ENCODE measurements at places on chromosomes 4 and X.

- DNase-seq, result no peak
Measured at GRCh38 chrX:68634649-68635227, 12.7 kb upstream of the STARD8 start.

DNA sequence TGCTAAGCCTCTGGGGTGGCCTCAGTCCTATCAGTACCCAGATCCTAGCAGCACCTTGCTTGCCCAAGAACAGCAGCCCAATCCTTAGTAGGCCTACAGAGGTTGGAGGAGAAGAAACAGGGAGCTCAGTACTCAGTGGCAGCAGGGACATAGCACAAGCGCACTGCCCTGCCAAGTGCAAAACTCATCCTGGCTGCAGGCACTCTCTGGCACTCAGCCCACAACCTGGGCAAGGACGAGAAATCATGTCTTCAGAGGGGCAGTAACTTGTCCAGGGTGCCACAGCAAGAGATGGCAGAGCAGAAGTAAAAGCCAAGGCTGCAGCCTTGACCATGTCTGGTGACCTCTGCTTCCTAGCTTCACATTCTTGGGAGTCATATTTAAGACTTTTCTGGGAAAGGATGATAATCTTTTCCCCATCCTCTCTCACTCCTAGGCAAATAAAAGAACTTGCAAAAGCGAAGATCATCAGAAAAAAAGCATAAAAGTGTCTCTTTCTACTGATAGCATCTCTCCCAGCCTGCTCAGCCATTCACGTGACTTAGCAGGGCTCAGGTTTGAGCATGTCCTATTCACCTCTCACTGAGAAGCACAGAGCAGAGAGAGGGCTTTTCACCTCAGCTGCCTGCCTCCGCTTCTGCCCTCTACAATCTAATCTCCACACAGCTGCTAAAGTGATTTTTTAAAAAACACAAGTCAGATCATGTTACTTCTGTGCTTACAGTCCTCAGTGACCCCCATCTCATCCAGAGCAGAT lies 37.2 kb upstream of the MAGEA4 start:
- DNase-seq, result no peak

GRCh38 chr4:55175779-55176231 lies 50.4 kb upstream of the KDR start:
- DNase-seq, result no peak

- DNase-seq, result peak; percentile 50
Measured at GRCh38 chr4:86961605-86962295, 26.9 kb downstream of the AFF1 start.

DNA sequence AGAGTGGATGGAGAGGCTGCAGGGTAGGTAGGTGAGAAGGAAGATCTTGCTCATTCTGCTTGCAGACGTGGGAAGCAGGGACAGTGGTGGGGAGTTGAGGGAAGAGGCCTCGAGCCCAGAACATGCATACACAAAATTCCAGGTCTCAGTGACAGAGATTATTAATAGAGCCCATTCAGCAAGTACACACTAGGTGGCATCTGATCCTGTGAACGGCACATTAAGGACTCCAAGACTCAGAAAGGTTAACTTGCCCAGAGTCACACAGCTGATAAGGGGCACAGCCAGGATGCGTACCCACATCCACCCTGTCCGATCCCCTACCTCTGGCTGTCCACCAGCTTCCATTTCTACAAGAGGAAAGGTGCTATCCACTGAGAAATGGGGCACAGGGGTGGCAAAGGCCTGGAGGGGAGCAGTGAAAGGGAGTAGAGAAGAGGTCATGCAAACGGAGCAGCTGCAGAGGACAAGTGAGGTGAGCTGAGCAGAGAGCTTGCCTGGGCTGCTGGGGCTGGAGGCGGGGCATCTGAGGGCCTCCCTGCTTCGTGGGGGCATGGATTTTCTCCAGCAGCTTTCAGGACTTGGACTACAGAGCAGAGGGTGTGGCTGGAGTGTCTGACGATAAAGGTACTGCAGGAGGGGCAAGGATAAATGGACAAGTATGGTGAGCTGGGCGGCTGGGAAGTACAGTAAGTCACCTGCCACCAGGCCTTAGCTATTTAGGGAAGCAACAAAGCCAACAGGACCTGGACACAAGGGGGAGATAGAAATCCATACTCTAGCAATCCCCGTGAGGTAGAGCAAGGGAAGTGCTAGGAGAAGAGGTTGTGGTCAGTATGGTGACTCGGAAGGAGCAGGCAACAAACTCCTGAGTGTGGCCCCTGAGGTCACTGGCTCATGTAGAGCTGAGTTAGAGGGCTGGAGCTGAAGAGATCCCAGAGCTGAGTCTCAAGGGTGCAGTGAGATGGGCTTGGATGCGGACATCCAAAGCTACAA lies 11.2 kb downstream of the IDS start:
- no peak for DNase-seq

DNA sequence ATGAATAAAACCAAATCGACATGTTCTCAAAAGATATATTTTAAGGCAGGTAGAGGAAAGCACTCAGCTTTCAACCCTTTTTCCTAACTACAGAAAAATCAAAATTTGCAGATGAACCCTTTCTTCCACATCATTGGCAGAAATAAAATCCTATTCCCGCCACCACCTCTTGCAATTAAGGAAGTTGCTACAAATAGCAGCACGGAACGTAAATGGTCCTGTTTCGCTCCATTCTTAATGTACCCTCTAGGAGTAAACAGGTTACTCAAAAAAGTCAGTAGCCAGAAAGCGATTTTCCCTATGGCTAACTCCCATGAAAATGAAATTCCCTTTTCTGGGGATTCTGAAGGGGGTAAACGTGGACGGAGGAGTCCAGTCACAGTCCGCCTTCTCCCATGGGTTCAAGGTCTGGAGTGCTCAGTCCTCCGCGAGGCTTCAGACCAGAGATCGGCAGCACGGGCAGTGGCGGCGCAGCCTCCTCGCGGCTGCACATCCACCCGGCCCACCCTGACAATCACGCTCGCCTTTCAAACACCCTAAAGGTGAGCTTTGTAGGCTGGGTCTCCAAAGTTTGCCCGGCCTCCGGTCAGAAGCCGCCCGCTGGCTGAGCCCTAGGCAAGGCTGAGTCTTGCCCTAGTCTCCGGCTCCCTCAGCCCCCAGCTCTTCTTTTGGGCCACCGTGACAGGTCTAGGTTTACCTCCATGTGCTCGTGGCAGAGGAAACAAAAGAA lies 1.8 kb downstream of the ATP11C start:
- DNase-seq, result peak; percentile 72

GRCh38 chrX:18415386-18415785 lies 10.0 kb upstream of the CDKL5 start:
- DNase-seq, result no peak

DNA sequence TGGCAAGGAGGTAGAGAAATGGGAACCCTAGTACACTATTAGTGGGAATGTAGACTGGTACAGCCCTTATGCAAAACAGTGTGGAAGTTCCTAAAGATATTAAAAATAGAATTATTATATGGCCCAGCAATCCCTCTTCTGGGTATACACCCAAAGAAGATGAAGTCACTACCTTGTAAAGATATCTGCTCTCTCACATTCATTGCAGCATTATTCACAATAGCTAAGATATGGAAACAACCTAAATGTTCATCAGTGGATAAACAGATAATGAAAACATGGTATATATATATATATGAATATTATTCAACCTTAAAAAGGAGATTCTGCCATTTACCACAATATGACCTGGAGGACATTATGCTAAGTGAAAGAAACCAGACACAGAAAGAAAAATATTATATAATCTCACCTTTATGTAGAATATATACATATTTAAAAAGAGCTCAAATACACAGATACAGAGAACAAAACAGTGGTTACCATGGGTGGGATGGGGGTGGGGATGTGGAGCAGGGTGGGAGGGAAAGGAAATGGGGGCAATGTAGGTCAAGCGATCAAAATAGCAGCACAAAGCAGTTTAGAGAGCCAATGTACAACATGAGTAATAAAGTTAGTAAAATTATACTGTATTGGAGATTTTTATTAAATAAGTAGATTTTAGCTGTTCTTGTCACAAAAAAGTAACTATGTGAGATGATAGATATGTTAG lies 138.6 kb downstream of the SPRY1 start:
- no peak for DNase-seq

DNA sequence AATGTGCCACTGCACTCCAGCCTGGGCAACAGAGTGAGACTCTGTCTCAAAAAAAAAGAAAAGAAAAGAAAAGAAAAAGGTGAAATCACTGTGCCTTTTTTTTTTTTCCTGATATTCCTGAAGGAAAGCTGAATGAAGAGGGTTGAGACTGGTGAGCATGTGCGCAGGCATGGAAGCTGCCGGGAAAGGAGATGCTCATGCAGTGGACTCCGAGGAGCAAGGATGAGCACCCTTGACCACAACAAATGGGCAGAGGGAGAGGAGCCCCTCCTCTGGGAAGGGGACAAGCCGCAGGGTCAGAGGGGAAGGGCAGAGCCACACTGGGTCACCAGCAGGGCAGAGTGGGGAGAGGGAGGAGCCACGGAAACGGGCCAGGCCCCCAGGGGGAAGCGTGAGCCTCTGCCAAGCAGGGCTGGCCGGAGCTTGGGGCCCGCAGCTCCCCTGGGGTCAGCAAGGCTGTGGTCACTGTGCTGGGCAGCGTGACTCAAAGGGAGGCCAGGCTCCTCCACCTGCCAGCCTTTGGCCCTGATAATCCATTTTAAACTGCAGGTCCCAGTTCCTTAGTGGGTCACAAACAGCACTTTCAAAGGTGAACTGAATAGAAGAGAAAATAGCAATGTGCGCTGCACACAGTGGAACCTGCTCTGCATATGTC lies 79.8 kb downstream of the NAT8L start:
- DNase-seq, result no peak

- DNase-seq, result no peak
Measured at GRCh38 chrX:137574784-137575293, 8.9 kb downstream of the ZIC3 start.

GRCh38 chr4:6773616-6774540 lies 8.6 kb upstream of the KIAA0232 start:
- DNase-seq, result no peak

DNA sequence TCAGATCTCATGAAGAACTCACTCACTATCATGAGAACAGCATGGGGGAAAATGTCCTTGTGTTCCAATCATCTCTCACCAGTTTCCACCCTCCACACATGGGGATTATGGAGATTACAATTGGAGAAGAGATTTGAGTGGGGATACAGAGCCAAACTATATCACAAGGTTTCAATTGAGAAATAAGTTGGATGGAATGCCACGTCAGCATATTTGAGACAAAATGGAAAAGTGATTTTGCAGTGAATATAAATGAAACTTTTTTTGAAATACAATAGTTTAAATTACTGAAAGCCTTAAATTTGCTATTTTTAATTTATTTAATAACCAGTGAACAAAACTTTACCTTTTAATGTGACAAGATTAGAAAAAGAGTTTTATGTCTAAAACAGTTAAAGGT lies 494.1 kb downstream of the PRR32 start:
- DNase-seq, result no peak

DNA sequence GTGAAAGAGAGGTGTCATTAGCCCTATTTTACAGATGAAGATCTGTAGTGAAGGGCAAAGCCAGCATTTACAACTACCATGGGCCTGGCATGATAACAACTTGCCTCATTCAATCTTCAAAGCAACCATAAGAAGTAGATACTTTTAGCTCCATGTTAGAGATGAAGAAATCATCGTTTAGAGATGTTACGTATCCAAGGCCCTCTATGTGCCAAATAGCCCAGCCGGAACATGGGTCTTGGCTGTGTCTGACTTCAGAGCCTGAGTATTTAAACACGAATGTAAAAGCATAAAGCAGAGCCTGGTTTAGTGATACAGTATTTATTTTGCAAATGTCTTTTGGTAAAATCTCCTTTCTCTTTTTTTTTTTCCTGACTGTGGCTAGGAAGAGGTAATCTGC lies 197.1 kb downstream of the RASL11B start:
- no peak for DNase-seq

GRCh38 chr4:154985673-154986072 lies 204.6 kb downstream of the RBM46 start:
- no peak for DNase-seq

DNA sequence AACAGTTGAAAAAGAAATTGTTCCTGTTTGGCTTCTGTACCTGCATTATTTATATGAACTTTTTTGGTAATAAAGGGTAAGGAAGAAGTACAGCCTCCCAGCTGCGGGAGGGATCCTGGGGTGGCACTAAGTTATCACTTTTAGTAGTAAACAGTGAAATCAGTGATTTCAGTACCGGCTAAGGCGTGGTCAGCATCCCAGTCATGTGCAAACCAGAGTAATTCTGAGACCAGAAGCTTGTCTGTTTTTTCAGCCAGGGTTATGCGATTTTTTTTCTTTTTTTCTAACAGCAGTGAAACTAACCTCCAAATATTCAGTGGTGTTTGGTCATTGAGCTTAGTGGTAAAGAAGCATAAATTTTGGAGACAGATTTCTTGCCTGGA lies 3.3 kb downstream of the EGF start:
- DNase-seq, result no peak

- no peak for DNase-seq
Measured at GRCh38 chr4:176044589-176044951, 21.1 kb upstream of the WDR17 start.

GRCh38 chr4:119659576-119659975 lies 31.0 kb upstream of the PDE5A start:
- no peak for DNase-seq

DNA sequence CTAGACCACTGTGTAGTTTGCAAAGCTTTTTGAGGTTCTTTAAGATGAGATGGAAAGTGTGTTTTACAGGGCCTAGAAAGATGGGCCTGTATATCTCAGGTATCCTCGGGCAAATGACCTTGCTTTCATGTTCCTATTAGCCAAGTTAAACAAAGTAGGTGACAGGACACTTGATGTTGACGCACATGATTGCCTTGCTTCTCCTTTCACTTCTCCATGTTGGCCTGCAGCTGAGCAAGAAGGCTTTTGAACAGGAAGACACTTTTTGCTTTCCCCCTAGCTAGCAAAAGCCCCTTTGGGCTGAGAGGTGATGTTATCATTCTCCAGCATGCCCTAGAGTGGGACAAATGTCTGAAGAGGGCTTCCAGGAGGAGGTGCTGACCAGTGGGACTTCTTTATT lies 202.1 kb downstream of the GPC3 start:
- DNase-seq, result no peak

DNA sequence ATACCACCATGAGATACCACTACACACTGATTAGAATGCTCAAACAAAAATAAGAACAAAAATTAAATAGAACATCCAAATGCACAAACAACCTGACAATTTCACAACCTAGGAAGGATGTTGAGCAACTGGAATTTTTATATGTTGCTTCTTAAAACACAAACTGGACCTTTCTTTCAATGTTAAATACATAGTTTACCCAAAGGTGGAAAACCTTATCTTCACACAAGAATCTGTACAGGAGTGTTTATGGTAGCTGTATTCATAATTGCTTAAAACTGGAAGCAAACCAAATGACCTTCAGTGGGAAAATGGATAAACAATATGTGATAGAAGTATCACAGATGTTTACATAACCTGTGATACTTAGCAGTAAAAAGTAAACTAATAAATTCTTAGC lies 573.8 kb downstream of the MAGEB5 start:
- DNase-seq, result no peak

DNA sequence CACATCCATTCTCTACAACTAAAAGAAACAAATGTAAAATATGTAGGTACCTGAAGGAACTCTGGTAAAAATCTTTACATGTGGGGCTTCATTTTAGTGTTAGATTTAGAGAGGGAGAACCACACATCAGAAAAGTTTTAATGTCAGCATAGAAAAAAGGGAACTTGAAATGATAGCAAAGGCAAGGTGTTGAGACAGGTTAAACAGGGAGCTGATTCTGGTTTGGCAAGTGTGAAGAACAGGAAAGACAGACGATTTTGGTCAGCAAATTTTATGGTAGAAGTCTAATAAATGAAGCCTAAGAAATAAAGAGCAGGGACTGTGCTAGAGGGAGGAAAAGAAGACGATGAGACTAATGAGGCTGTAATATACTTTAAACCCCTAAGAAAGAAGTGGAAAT lies 67.6 kb upstream of the COX18 start:
- no peak for DNase-seq

All from upper lobe of left lung (tissue), 6 donors.